Pons (tissue), 1 donor: ENCODE measurements at places on chromosomes 2 and 18.

DNA sequence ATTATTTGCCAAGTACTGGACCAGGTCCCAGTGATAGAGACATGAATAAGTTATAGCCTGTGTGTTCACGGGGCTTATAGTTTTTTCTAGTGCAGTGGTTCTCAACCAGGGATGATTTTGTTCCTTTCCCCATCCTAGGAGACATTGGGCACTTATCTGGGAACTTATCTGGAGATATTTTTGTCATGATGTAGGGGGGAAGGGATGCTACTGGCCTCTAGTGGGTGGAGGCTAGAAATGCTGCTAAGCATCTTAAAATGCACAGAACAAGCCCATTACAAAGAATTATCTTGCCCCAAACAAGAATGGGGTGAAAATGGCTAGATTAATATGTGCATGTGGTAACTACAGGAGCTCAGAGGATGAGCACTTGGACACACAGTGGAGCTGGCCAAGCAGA is 75.2 kb downstream of the KLHL29 start:
- no peak for DNase-seq

DNA sequence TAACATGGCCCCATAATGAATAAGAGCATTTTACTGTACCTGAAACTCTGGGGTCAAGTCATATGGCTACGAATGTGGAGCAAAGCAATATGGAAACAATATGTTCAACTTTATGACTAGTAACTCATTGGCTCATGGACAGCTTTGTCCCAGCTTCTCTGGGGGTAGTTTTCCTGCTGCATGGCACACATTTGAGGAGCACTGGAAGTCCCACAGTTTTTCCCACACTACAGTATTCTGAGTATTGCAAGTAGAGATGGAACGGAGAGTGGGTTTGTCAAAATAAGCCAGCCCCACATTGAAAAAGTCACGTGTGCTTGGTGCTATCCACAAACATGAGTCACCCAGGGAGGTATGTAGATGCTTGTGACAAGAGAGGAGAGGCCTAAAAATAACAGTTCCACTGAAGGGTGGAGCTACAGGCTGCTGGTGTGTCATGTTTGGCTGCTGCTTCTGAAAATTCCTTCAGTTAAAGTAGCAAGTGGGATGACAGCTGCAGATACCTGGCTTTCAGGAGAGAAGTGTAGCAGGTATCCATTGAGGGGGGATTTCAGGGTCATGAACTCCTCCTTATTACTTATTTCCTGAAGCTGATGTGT is 48.2 kb upstream of the CTAGE1 start:
- DNase-seq = no peak

DNA sequence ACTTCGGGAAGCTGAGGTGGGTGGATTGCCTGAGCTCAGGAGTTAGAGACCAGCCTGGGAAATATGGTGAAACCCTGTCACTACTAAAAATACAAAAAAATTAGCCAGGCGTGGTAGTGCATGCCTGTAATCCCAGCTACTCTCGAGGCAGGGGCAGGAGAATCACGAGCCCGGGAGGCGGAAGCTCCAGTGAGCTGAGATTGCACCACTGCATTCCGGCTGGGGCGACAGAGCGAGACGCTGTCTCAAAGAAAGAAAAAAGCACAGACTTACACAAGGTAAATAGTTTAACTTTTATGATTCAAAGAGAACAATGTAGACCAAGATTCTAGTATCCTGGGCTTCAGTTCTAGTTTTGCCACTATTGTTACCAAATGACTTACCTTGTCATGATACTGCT is 37.4 kb downstream of the NCKAP1 start:
- DNase-seq = no peak

DNA sequence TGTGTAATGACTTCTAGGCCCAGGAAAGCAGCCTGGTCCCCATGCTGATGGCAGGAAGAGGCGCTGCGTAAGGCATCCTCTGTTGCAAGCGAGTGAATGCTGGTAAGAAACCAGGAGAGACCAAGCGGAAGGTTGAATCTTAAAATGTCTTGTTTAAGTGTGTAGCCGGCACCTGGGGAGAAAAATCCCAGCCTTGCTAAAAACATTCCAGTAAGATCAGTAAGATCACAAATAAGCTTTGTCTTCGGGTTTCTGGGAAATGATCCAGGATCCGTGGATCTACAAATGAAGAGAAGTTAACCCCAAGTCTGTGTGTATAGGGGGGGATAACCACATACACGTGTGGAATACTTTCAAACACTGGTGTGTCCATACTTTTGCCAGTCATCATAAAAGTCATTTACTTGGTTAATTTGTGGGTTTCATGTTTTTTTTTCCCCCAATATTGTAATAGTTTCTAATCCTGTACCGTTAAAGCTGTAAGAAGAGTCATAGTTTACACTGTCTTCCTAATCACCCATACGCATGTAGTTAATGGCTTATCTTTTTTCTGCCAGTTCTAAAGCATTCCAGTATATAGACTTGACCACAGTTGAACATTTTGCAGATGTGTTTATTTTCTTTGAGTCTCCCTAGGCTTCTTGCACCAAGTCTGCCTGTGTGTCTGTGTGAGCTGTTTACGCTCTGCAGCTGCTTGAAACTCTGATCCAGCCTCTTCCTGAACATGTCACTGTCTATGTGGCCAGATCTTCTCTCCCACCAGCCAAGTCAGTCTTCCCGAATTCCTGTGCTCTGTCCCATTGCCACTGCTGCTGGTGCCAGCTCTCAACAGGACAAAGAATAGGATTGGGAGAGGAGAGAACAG is 135.9 kb upstream of the ARL4C start:
- DNase-seq = peak; percentile 36

DNA sequence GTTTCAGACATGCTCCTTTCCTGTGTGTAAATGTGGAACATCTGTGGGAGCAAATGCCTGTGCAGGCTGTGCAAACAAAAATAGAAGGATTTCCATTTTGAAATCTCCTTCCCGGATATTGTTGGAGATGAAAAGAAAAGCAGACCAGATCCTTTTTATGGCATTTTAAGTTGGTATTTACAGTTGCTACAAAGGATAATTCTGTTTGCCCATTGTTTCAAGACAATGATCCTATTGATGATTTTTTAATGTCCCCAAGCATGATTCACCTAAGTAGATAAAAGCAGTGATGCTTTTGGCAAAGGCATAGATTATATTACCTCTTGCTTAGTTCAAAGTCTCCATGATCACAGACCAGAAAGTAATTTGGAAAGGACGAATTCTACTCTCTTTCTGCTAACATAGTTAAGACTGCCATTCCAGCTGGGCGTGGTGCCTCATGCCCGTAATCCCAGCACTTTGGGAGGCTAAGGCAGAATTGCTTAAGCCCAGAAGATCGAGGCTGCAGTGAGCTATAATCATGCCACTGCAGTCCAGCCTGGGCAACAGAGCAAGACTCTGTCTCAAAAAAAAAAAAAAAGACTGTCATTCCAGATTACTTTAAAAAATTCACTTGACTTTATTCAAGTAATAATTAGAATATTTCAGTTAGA is 209.6 kb upstream of the SLC39A10 start:
- no peak for DNase-seq

- DNase-seq = peak; percentile 70
These were observed 25.1 kb downstream of the ANXA4 start for GRCh38 chr2:69767034-69767433.

GRCh38 chr2:63827749-63828148 is 13.9 kb upstream of the UGP2 start:
- DNase-seq = no peak

GRCh38 chr18:32200766-32201165 is 10.9 kb downstream of the MEP1B start:
- no peak for DNase-seq

GRCh38 chr2:168951871-168952270 is 50.8 kb downstream of the G6PC2 start:
- DNase-seq = no peak

- DNase-seq = peak; percentile 100
These were observed 299.0 kb upstream of the FBXO11 start for GRCh38 chr2:48205137-48205798.

GRCh38 chr2:113887009-113887792 is 2.7 kb upstream of the ACTR3 start:
- DNase-seq = no peak

DNA sequence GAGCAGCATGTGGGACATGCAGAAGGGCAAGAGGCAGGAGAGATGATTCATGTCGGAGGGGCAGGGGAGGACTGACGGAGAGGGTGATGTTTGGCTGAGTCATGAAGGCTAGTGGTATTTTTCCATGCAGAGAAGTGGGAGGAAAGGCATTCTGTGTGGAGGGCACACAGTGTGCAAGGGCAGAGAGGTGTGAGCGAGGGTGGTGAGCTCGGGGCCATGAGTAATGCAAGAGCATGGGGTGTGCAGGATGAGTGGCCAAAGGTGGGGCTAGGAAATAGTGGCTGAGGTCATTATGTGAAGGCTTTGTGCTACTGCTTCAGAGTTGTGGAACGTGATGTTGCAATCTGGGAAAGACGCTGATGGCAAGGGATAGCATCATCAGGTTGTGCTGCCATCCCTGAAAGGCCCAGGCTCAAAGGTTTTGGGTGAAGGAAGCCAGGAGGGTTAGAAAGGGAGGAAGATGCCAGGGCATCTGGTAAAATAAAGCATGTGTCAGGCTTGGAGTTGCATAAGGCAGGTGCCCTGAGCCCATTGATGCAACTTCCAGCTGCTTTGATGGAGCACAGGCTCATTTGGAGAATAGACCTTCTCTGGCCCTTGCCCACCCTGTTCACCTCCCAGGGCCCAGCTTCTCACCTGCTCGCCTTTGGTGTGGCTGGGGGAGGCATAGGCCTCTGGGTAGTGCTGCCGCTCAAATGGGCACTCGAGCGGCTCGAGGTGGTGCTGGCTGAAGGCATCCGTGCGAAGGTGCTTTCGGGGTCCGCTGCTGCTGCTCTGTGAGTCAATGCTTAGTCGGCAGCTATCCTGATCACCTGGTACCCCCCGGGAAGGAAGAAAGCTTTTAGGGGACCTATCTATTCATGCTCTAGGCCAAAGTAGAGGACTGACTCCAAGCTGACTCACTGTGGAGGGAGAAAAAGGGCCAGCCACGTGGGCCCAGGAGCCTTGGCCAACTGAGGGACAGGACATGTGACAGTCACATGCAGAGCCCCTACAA is 37.5 kb downstream of the PAX8 start:
- DNase-seq = peak; percentile 31

GRCh38 chr2:122378521-122378920 is 623.1 kb downstream of the TSN start:
- DNase-seq = no peak

DNA sequence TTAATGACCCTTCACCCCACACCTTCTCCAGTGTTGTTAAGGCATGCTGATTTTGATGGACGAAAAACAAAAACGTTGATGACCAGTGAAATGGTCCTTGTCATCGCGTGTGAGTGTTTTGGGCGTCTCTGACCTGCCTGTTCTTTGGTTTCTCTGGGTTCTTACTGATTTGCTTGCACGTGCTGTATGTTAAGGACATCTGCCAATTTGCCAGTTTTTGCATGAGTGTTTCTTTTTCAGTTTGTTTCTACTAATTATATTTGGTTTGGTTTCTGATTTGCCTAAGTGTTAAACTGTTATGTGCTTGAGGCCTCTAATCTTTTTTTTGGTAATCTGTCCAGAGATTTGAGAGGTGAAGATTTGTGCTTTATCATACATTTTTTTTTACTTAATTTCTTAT is 14.6 kb downstream of the TRAF3IP1 start:
- no peak for DNase-seq

- no peak for DNase-seq
These were observed 8.1 kb upstream of the DUSP2 start for GRCh38 chr2:96153291-96153713.

- DNase-seq = no peak
These were observed 348.9 kb downstream of the RND3 start for GRCh38 chr2:150138587-150138986.

- DNase-seq = no peak
These were observed 486.8 kb downstream of the PARD3B start for GRCh38 chr2:205032093-205032551.

- DNase-seq = peak; percentile 69
These were observed 264.7 kb downstream of the CYP26B1 start for GRCh38 chr2:71882949-71883472.

- DNase-seq = no peak
These were observed 352.1 kb downstream of the RND3 start for GRCh38 chr2:150135223-150135883.

DNA sequence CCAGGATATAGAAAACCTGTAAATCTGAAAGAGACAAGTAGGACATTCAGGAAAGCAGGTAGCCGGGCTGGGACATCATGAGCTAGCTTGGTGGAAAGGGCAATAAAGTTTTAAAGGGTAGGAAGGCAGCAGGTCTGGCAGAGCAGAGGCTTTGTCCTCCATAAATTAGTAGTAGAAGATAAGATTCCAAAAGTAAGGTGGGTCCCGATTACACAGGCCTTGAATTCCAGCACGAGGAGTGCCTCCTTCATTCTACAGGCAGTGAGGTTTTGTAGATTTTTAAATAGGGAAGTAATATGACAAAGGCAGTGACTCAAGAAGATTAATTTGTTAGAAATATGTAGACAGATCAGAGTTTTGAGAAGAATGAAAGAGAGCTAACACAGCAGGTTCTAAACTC is 160.7 kb downstream of the DTNB start:
- no peak for DNase-seq

DNA sequence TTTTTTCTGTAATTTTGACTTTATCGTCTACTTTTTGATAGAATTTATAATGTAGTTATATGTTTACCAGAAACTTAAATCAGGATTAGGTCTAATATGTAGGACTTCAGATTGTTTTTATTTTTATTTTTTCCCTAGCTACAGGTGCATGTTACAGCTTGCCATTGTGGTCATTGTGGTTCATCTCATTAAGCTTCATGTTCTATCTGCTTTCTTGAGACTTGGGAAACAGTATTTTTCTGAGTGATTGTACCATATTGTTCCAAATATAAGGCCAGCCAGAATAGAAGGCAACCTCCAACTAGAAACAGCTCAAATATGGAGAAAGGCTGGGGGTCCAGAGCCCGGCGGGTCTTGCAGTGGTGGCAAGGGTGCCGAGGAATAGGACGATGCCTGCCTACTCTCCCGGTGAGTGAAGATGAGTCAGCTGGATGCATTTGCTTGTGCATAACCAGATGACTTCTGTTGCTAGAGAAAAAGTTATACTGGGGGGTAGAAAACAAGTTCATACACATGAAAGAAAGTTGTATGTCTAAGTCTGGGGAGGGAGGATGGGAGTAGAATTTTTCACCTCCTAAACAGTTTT is 188.4 kb downstream of the CCDC85A start:
- DNase-seq = no peak

- DNase-seq = no peak
These were observed 17.2 kb upstream of the MAL start for GRCh38 chr2:95008306-95008705.

DNA sequence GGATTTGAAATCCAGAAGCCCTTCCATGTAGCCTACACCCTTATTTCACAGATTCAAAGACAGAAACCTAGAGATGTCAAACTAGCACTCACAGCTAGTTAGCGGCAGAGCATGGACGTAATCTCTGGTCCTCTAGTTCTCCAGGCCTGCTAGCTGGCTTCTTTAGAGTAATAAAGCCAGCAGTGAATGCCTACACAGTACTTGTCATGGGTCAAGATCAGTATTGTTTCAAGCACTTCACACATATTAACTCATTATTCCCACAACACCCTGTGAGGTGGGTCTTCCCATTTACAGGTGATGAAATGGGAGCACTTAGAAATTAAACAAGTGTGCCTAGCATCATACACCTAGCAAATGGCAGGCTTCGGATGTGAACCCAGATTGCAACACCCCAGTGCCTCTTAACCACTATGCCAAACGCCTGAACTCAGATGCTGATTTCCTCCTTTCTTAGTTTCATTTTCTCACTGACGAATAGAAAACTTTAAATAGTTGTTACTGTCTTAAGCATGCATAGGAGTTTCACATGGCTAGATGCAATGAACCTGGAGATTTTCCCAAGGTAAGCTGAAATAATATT is 14.5 kb upstream of the ZBTB14 start:
- peak; percentile 19 for DNase-seq
